ENCODE measurements at places on chromosomes 13 and 19.

- DNase-seq: no peak
These were observed 11.7 kb upstream of the KL start for GRCh38 chr13:33004511-33004910.

GRCh38 chr13:21557995-21558394, 46.0 kb downstream of the MICU2 start:
- DNase-seq: no peak

DNA sequence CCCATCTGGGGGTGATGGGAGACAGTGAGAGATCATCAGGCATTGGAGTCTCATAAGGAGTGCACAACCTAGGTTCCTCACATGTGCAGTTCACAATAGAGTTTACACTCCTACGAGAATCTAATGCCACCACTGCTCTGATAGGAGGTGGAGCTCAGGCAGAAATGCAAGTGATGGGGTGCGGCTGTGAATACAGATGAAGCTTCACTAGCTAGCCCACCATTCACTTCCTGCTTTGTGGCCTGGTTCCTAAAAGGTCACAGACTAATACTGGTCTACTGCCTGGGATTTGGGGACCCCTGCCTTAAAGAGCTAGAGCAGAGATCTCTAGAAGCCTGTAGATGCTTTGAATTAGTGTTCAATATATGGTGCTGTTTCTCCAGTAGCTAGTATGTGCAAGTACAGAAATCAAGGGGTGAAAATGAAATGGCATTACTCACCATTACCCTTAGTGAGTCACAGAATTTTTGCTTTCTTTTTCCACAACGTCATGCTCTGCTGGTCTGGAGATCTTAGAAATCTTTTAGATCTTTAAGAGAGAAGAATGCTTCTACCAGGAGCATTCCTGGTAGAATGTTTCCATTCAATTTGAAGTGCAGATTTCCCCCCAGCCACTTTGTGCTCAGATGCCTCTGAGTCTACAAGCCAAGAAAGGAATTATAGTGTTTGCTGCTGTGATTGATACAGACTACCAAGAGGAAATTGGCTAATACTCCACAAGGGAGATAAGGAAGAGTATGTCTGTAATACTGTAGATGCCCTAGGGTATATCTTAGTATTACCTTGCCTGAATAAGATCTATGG, 2301.2 kb downstream of the PCDH9 start:
- no peak for DNase-seq

DNA sequence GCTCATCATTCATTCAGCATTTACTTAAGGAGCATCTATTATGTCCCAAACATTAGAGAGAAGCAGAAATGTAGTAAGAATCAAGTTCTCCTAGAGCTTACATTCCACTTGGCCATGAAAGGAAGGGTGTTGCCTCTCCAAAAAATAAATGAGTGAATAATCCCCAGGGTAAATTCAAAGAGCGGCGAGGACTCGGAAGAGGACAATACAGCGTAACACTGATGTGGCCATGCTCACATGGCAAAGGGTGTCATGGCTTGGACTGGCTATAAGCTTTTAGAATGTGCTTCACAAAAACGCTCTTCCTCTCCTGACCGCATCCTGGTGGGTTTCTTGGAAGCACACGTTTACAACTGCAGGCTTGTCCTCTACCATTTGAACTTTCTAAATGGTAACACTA, 290.2 kb downstream of the IRS2 start:
- no peak for DNase-seq

- no peak for DNase-seq
These were observed 119.8 kb downstream of the STARD13 start for GRCh38 chr13:33165787-33166186.

- no peak for DNase-seq
These were observed 396.1 kb downstream of the EFNB2 start for GRCh38 chr13:106139377-106139776.

GRCh38 chr13:48816700-48817099, 159.0 kb upstream of the FNDC3A start:
- no peak for DNase-seq

GRCh38 chr13:102710261-102710679, 15.4 kb upstream of the METTL21C start:
- DNase-seq: no peak

DNA sequence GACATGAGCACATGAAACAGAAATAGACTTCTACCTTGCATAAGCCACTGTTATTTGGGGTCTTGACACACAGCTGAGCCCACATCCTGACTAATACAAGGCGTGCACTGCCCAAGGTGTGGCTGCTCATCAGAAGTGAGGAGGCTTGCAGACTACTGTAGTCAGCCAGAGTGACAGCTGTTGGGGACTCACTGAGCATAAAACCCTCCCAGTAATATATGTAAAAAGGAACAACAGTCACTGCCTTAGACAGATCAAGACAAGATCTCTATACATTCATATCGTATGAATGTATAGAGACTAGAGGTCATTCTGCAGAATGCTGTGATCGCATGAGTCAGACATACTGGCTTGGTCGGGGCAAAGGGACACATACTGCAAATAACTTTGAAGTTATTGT, 4.1 kb upstream of the C1QTNF9B start:
- no peak for DNase-seq

DNA sequence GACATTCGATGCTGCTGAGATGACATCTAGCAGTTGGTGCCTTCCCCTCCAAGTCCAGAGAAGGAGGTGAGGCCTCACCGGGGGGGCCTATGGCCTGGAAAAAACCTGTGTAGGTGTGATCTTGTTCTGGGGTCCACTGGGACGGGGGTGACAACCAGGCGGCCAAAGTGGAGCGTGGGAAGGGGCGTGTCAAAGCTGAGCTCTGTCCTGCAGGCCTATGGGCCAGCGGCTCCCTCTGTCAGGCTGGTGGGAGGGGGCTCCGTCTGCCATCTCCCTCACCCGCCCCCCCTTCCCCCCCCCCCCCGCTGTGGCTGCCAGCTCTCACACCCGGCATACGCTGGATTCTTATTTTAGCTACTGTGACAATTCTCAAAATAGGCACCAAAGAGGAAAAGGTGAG, 56.7 kb upstream of the UQCRFS1 start:
- DNase-seq: no peak

- DNase-seq: no peak
These were observed 60.2 kb upstream of the CYSLTR2 start for GRCh38 chr13:48593536-48593935.

- DNase-seq: peak; percentile 52
These were observed 47.2 kb downstream of the ZAR1L start for GRCh38 chr13:32267836-32268439.

GRCh38 chr13:81606074-81606473, 1265.1 kb upstream of the SPRY2 start:
- no peak for DNase-seq

GRCh38 chr19:50537306-50537685, 23.6 kb upstream of the ASPDH start:
- DNase-seq: no peak

GRCh38 chr13:95207769-95208366, 93.4 kb downstream of the ABCC4 start:
- no peak for DNase-seq

GRCh38 chr19:18418483-18419194, 559 bp upstream of the SSBP4 start:
- peak; percentile 31 for DNase-seq

DNA sequence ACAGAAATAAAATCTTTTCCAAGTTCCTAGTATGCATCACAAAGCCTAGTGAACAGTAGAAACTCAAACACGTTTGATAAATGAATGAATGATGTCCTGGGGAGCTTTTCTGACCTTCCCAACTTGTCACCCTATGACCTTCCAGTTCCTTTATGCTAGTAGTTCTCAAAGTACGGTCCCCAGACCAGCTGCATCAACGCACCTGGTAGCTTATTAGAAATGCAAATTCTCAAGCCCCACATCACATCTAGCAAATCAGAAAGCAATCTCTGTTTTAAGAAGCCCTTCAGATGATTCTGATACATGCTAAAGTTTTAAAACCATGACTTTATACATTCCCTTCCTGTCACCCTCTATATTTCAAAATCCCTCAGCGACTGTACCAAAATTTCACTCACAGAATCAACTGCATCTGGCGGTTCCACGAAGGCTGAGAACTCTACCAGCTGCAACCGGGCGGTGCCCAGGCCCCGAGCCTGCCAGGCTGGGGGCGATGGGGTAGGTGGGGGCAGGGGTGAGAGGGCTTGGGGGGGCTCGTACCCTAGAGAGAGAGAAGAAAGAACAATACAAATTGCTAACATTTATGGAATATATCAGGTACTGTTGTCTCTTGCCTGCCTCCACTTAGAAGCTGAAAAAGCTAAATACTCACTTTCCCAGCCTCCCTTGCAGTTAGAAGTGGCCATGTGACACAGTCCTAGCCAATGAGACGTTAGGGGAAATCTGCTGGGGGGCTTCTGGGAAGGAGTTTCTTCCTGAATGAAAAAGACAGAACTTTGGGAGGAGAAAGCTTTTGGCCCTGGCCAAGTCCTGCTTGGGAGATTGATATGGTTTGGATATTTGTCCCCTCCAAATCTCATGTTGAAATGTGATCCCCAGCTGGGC, 13.3 kb downstream of the CD37 start:
- DNase-seq: no peak

GRCh38 chr13:57918086-57918485, 286.5 kb downstream of the PCDH17 start:
- DNase-seq: no peak

GRCh38 chr19:19279062-19279612, 6.0 kb upstream of the TM6SF2 start:
- no peak for DNase-seq

DNA sequence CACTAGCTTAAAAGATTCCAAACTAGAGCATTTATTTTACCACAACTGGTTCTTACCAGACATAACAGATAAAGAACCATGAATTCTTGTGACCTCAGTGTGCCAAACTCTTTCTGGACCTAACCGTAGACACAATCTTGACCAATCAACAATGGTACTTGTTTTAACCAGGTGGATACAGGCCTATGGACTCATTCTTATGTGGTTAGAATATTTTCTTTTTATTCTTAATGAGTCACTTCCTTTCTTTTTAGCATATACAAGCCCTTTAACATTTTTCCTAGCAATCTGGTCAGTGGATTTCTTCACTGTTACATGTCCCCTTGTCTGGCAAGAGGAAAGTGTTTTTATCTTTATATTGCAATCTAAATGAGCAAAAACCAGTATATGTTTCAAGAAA, 792.1 kb upstream of the SPRY2 start:
- DNase-seq: no peak

DNA sequence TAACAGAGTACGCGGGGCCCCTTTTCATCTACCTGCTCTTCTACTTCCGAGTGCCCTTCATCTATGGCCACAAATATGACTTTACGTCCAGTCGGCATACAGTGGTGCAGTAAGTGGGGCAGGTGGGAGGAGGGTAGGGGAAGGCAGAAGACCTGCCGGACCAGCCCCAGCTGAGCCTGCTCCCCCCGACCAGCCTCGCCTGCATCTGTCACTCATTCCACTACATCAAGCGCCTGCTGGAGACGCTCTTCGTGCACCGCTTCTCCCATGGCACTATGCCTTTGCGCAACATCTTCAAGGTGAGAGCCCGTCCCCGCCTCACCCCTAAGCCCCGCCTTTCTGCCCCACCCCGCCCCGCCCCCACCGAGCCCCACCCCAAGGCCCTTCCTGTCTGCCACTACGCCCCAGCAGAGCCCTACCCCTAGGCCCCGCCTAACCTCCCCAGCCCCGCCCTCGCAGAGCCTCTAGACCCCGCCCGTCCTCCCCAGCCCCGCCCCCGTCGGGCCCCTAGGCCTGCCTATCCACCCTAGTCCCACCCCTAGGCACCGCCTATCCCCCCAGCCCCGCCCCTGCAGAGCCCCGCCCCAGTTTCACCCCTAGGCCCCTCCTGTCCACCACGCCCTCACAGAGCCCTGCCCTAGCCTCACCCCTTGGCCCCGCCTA, 7.7 kb downstream of the NDUFB7 start:
- no peak for DNase-seq

- DNase-seq: no peak
These were observed 1607.0 kb downstream of the PCDH9 start for GRCh38 chr13:65623148-65623547.

DNA sequence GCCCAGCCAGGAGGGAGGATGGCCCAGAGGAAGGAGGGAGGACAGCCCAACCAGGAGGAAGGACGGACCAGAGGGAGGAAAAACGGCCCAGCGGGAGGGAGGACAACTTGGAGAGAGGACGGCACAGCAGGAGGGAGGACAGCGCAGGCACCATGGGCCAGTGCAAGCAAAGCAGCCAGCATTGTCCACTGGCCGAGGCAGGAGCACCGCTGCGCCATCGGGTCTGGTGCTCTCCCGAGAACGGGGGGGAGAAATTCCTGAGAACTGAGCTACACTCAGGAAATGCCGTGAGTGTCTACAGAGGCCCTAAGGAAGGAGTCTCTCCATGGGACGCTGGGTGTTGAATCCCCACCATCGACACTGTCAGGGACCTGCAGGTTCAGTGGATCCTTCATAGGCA, 38.5 kb upstream of the SOX1 start:
- DNase-seq: no peak

DNA sequence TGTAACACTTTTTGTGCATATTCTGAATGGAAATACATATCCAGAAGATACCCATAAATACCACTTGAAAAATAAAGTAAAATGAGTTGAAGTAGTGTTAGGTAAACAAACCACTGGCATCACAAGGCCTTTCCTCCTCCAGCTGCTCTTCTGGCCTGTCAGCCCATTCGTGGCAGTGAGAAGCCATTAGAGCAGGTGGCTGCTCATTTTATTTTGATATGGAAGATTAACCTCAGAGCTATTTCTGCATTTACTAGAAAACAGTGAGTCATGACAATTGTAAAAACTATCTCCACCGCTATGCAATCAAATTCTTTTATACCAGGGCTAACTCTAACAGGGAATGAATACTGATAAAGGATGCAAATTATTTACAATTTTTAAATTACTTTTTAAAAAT, 2898.1 kb downstream of the PCDH9 start:
- DNase-seq: no peak

- no peak for DNase-seq
These were observed 251.4 kb downstream of the RGCC start for GRCh38 chr13:41708713-41709112.

DNA sequence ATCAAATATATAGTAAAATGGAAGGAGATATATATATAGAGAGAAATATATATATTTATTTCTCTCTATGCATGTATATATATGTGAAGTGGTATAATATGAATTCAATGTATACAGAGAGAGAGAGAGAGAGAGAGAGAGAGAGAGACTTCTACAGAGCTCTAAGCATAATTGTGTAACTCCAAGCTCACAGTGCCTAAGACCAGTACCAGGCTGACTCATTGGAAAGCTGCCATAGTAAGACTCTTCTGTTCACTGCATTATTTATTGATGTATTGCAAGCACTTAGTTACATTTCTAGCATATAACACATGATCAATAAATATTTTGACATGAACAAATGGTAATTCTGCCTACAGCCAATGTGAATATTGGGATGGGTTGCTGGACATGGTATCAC, 1734.7 kb downstream of the SLITRK1 start:
- no peak for DNase-seq

GRCh38 chr13:59103004-59103768, 1060.5 kb downstream of the DIAPH3 start:
- DNase-seq: no peak

DNA sequence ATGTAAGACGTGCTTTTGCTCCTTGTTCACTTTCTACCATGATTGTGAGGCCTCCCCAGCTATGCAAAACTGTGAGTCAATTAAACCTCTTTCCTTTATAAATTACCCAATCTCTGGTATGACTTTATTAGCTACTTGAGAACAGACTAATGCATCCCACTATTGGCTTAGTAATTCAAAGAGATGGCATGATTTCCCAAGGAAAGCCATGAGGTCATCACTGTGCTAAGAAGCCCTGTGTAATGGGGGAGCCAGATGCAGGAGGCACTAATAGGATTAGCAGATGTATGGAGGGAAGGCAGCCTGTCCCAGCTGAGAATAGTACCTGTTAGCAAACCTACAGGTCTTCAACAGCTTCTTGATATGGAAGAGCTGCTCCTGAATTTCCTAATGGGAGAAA, 38.1 kb downstream of the RUBCNL start:
- no peak for DNase-seq

- no peak for DNase-seq
These were observed 4.8 kb downstream of the GNA15 start for GRCh38 chr19:3140667-3141038.

All from activated CD8-positive, alpha-beta memory T cell treated with anti-CD3 and anti-CD28 coated beads, Interleukin-2, amount 50 U/mL, for 4 hours (primary cell).